Activated CD4-positive, alpha-beta T cell treated with anti-CD3 and anti-CD28 coated beads, Interleukin-2, amount 50 U/mL, for 4 hours (primary cell): ENCODE measurements at places on chromosomes 3 and 15.

DNA sequence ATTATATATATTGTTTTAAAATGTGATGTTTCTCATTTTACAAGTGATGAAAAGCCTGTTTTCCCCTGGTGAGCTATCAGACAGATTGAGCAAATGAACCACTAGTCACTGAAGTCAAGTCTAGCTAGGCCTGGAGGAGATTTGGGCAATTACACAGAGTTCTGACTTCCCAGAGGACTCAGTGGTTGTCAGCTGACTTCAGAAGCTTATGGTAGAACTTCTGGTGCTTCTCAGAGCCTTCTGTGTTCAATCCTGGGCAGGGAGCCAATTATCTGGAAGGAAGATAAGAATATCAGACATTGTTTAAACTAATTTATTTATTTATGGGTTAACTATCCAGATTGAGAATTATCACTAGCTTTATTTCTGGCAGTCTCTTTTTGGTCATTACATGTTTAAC, 37.7 kb upstream of the NAALADL2 start:
- DNase-seq = no peak

GRCh38 chr3:189629803-189630455, 1.3 kb upstream of the TP63 start:
- DNase-seq = no peak

GRCh38 chr15:74804935-74805334, 7.7 kb upstream of the LMAN1L start:
- no peak for DNase-seq

- no peak for DNase-seq
These were observed 47.2 kb upstream of the TEX55 start for GRCh38 chr3:119098619-119099222.

- DNase-seq = peak; percentile 73
These were observed 11.5 kb downstream of the CSK start for GRCh38 chr15:74793135-74794028.

GRCh38 chr3:53027254-53027844, 18.5 kb downstream of the SFMBT1 start:
- DNase-seq = no peak

DNA sequence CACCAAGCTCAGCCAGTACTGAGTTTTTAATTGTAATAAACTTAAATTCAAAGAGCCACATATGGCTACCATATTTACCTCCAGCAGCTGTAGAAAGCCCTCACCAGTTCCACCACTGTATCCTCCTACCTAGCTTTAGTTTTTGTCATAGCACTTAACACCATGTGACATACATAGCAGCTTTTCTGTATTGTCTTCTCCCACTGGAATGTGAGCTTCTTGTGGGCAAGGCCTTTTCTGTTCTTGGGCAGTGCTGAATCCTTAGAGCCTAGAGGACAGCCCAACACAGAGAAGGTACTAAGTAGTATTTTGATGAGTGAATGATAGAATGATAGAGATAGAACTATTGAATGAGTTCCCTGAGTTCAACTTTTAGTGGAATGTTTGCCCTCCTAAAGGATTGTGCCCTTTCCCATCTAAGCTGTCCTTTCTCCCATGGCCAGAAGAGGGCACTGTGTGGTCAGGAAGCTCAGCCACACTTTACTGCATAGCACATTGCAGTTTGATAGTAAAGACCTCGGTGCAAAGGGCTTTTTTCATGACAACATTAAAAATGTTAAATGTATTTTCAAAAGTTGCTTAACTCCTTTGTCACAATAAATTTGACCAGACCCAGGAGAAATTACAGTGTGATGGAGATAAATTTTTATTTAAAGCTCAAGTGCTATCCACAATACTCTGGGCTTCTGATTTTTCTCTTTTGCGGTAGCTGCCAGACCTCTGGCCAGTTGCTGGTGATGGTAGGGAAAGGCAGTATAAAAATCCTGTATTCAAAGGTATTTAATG, 115.8 kb downstream of the GHSR start:
- DNase-seq = peak; percentile 47

DNA sequence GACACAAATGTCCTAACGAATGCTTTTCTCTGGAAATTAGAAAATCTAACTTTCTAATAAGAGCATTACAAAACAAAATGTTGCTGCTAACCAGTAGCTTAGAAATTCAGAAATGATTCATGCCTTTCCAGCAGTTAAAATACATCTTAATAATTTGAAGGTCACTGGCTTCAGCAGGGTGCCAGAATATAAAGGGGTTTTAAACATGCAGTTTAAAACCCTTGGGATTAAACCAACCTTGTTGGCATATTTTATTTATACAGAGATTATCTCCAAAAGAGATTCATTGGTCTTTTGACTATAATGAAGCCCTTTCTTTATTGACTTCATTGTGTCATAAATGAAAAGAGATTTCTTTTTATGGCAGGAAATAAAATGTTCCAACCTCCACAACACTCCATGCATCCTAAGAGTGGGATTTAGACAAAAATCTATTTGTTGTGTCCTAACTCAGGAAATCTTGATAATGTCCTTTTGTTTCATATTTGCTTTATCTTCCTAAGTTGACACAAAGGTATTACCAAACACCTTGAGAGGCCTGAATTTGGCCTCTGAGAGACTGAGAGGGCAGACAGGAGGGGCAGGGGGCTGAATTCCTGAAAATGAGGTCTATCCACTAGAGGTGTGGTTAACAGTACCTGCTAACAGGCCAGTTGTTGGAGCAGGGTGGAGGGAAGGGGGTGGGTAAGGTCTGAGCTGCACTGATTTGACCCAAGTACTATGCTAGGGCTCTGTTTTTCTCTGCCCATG, 124.4 kb downstream of the FEZF2 start:
- DNase-seq = no peak

DNA sequence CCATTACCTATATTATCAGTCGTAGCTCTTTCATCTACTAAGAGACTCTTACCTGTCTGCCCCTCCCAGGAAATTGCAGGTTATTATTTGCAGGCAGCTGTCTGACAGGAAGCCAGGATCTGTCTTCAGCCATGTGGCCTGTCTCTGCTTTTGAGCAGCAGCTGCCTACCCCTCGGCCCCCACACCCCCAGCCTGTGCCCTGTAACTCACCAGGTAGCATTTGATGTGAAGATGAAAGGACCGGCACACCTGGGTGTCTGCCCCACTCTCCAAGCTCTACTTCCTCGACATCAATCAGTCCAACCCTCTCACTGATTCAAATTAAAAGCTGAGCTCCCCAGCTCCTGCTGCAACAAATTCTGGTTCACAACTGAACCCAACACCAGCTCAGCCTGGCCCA, 197.2 kb upstream of the CTNNB1 start:
- DNase-seq = no peak

- DNase-seq = no peak
These were observed 3.4 kb upstream of the AP4E1 start for GRCh38 chr15:50905055-50905454.

DNA sequence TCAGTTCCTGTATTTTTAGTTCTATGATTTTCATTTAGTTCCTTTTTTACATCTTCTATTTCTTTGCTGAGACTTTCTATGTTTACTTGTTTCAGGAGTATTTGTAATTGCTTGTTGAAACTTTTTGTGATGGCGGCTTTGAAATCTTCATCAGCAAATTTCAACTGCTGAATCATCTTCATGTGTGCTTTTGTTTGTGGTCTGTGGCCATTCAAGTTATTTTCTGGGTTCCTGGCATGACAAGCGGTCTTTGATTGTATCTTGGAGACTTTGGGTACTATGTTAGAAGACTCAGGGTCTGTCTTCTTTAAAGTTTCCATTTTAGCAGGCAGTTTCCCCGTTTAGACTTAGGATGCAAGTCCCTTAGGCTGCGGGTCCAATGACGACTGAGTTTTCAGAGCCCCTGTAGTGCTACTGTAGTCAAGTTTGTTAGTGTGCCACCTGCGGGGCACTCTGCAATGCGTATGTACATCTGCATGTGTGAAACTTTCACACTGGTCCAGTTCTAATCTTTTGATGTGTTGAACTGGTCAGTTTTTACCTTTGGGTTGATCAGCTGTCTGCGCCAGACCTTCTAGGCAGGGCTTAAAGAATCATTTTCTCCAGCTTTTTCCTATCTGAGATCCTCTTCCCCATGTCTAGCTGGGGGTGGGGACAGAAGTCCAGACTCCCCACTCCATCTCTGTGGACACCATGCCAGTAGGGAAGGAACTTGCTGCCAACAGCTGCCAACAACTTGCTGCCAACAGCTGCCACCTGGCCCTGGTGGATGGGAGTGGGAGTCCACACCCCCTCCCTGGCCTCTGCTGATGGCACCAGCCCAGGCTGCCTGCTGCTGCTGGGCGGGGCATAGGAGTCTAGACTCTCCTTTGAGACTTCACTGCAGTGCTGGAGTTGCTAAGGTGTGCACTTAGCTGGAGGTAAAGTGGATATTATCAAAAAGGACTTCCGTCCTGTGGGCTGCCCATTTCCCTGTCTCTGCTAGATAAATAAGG, 190.9 kb downstream of the TJP1 start:
- DNase-seq = no peak

GRCh38 chr3:131393868-131394267, 12.3 kb downstream of the NUDT16 start:
- no peak for DNase-seq
